ENCODE measurements at places on chromosomes 13 and 19. TPM values are rescaled to one million over a fixed set of nuclear protein-coding genes. Genes with fewer than 3 reads are reported as not detected.

The CGB7 gene
- 1.5 TPM for polyA plus RNA-seq

The ZNF83 gene
- polyA plus RNA-seq, result 76.2 TPM

The KLK14 gene
- polyA plus RNA-seq, result not detected

The TMEM238 gene
- polyA plus RNA-seq, result 0.48 TPM

The CYP4F2 gene
- polyA plus RNA-seq, result not detected

The BST2 gene
- polyA plus RNA-seq, result 4.5 TPM

The SNAPC2 gene
- 15.1 TPM for polyA plus RNA-seq

The MADCAM1 gene
- polyA plus RNA-seq, result 8.7 TPM

The GALP gene
- not detected for polyA plus RNA-seq

The ERICH6B gene
- polyA plus RNA-seq, result 0.51 TPM

The ZNF442 gene
- polyA plus RNA-seq, result 1.2 TPM

Measured in muscle of back (tissue), 13 donors.